ENCODE measurements at places on chromosomes 13 and 19.

- DNase-seq = peak; percentile 28
Measured at GRCh38 chr19:39506944-39507714, 7.8 kb upstream of the SELENOV start.

GRCh38 chr13:60175571-60175970 is 11.8 kb upstream of the DIAPH3 start:
- DNase-seq = no peak

DNA sequence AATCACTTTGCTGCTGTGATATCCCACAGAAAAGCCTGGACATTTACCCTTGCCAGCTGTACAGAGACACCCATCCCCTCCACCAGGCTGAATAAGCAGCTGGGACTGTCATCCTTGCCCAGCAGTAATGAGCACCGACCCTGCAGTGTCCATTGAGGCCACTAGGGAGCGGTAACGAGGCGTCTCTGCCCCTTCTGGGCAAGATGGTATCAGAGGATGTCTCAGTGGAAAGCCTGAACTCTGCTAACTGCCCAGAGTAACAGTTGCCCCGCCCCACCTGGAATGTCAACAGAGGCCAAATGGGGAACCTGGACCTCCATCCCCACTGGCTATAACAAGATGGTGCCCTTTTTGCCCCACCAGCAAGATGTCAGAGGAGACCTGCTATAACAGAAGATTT is 22.8 kb upstream of the CEACAM20 start:
- no peak for DNase-seq

DNA sequence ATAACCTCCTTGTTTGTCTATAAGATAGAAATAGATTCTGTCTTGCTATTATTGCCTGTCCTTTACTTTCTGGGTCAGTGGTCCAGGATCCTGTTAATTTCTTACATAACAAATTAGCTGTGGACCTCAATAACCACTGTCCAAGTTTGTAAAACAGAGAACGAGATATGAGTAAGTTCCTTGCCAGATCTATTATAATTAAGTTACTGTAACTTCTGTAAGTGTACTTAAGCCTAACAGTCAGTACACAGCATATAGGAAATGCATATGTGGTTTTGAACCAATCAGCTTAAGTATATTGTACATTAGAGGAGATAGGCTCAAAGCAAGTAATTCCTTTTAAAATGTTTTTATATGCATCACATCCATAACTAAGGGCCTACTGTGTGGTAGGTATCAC is 34.9 kb downstream of the HTR2A start:
- no peak for DNase-seq

DNA sequence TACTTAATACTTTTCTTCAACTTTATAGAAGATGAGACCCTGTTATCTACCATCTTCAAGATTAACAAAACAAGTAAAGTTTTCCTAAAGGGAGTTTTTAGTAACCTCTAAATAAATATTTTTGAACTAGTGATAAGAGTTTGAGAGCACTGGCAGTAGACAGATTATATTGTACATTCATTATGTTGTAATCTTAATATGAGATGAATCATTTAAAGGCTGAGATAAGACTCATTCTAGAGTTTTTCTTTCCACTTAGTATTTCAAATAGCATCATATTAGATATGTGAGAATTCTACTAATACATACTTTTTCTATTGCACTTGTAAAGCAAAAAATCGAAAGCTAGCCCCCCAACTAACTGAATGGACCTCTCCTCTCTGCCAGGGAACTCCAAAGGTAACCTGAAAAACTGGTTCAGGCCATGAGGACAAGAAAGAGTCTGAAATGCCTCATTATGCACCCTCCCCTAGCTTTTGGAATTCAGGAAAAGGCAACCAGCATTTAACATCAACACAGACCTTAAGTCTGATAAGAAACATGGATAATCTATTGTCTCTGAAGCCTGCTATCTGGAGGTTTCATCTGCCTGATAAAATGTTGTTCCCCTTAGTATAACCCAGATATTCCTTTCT is 875.4 kb upstream of the SLC10A2 start:
- no peak for DNase-seq

DNA sequence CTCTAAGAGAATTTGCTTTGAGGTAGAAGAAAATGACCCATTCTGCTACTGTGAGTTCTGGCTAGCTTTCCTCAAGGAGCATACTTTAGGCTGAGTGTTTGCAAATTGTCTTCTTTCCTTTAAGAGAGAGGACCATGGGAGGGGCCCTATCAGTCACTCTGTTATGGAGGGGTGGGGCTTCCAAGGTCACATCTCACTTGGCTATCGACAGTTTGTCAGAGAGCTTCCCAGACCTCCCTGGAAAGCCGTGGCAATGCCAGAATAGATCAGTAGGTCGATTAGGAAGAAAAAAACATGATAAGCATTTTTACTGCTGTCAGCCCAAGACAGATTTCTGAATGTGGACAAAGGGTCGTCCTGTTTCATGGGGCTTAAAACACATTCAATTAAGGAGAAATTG is 93.3 kb downstream of the OXGR1 start:
- no peak for DNase-seq

- DNase-seq = no peak
Measured at GRCh38 chr19:2554856-2555255, 78.9 kb downstream of the GADD45B start.

DNA sequence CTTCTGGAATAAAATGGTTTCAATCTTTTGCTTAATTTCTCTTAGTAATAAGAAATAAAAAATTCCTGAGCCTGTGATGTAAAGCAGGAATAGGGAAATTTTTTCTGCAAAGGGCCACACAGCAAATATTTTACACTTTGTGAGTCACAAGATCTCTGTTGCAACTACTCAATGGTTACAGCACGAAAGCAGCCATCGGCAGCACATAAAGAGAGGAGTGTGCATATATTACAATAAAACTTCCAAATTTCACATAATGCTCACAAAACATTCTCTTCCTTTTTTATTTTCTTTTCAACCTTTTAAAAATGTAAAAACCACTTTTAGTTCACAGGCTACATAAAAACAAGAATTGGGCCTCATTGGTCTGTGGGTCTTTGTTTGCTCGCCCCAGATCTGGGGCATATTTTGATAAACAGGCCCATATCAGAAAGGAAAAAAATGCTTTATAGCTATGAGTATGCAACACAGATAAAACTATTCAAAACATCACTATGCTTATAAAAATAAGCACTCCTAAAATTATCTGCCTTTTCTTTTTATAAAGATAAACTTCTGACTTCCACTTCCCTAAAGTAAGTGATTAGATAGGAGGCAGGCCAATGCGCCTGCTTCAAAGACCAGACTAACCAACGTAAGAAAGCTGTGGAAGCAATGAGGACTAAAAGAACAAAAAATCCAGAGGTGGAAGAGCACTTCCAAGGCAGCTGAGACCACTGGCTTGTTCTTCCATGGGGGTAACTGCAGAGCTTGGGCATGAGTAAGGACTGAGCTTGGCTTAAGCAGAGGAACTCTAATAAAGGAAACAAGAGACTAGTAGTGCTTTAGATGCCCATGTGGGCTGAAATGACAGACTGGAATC is 26.5 kb downstream of the MYCBP2 start:
- DNase-seq = no peak

- DNase-seq = no peak
Measured at GRCh38 chr13:45662162-45662561, 40.0 kb upstream of the CBY2 start.

GRCh38 chr13:48656608-48657007 is 2.9 kb downstream of the CYSLTR2 start:
- no peak for DNase-seq

- peak; percentile 28 for DNase-seq
Measured at GRCh38 chr19:18469069-18469846, 31.3 kb upstream of the ISYNA1 start.

GRCh38 chr13:70662231-70662940 is 554.1 kb upstream of the KLHL1 start:
- DNase-seq = no peak

GRCh38 chr13:79674765-79675515 is 194.0 kb downstream of the NDFIP2 start:
- DNase-seq = no peak

- no peak for DNase-seq
Measured at GRCh38 chr19:54558339-54558738, 15.3 kb upstream of the LILRA2 start.

- DNase-seq = no peak
Measured at GRCh38 chr13:92300651-92301050, 902.2 kb downstream of the GPC5 start.

- DNase-seq = no peak
Measured at GRCh38 chr13:110030394-110030928, 244.1 kb upstream of the IRS2 start.

GRCh38 chr13:94308832-94309231 is 170.7 kb downstream of the DCT start:
- DNase-seq = no peak

GRCh38 chr19:47427241-47428176 is 8.2 kb upstream of the MEIS3 start:
- DNase-seq = peak; percentile 49

GRCh38 chr13:21539687-21540086 is 64.3 kb downstream of the MICU2 start:
- DNase-seq = no peak

- no peak for DNase-seq
Measured at GRCh38 chr19:23527797-23528196, 132.5 kb upstream of the ZNF91 start.

GRCh38 chr19:18173572-18174288 is at the start of gene IFI30:
Gene IFI30, plus strand, starts transcription at chr19:18173813. Its CDS starts 29 bp downstream, at chr19:18173842.
- DNase-seq = peak; percentile 40

- no peak for DNase-seq
Measured at GRCh38 chr19:56139847-56140582, 1.1 kb upstream of the ZNF444 start.

DNA sequence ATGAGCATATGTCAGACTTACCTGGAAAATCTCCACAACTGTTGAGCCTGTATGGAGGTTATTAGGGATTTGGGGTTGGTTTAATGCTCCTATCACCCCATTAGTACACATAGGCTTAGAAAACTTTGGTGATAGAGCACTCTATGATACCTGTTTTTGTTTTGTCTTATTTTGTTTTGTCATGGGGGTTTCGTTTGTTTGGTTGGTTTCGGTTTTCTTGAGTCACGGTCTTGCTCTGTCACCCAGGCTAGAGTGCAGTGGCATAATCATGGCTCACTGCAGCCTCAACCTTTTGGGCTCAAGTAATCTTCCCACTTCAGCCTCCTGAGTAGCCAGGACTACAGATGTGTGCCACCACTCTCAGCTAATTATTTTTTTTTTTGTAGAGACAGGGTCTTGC is 70.0 kb downstream of the MZT1 start:
- no peak for DNase-seq

DNA sequence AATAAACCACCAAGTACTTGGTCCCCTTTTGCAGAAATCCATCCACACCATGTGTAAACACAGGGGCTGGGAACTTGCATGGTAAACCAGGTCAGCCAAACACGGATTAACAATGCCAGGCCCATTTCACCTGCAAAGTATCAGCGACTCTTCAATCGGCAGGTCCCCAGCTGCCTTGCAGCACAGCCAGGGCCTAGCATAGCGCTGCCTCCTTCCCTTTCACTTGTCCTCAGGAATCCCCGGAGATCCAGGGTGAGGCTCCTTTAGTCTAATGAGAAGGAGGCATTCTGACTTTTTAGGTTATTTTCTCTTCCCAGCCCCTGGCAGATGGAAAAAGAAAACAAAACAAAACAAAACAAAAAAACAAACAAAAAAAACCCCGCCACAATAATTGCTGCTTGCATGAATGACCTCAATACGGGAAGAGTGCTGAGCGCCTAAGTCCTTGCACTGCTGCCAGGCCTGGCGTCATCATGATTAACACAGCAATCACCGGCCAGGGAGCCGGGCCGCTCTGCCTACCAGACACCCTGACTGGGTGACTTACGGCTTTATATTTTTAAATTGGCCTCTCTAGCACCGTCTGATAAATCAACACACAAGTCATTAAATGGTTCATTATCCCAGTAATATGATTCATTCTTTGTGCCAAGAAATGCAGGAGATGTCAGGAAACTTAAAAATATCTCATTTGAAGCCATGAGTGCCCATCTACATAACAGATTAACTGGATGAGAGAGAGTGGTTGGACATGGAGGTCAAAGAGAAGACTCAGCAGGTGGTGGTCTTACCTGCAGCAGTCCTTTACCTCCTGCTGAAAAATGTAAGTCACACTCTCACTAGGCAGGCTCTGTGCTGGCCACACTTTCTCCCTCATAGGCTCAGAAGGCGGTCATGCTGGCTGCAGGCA is 692.7 kb downstream of the UQCRFS1 start:
- no peak for DNase-seq

DNA sequence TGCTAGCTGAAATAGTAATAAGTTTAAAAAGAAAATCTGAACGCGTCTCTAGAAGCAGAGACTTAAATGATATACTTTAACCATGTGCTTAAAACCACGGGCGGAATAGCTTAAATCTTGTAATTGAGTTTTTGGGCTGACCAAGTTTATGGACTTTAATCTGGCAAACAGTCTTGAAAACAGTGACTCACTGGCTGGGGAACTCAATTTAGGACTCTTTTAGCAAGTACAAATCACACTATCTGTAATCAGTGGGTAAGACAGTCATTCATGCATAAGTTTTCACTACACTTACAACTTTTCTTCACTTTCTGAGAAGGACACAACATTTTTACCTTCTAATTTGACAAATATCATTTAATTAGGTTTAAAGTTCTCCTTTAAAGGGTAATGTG is 26.8 kb downstream of the ZNF627 start:
- DNase-seq = no peak

- DNase-seq = no peak
Measured at GRCh38 chr13:96473526-96474180, 383.7 kb downstream of the HS6ST3 start.

GRCh38 chr13:49540552-49540951 is 44.8 kb downstream of the PHF11 start:
- DNase-seq = no peak

DNA sequence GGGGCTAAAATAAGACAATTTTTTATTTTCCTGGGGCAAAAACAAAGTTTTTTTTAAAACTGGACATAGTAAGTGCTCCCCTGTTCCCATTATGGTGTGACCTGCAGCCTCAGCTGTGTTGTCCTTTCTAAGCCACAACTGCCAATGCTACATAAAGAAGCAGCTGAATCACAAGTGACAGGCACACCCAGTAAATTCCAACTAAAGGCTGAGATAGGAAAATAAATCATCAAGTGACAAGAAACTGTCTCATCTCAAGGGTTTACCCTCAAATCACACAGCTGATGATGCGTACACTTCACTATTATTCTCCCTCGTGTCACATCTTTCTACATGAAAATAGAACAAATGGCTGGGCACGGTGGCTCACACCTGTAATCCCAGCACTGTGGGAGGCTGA is 28.7 kb downstream of the STK24 start:
- DNase-seq = no peak

- no peak for DNase-seq
Measured at GRCh38 chr13:110126391-110126961, 180.5 kb downstream of the COL4A1 start.

DNA sequence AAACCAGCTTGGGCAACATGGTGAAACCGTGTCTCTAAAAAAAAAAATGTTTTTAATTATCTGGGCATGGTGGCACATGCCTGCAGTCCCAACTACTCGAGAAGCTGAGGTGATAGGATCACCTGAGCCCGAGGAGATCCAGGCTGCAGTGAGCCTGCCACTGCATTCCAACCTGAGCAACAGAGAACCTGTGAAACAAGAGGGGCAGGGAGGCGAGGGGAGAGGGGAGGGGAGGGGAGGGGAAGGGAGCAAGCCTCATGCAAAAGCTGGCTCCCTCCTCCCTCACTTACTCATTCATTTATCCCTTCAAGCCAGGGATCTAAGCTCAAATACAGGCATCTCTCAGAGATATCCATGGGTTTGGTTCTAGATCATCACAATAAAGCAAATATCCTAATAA is 8.9 kb downstream of the ATP7B start:
- DNase-seq = no peak

- DNase-seq = peak; percentile 45
Measured at GRCh38 chr13:109784590-109785140, 1.7 kb downstream of the IRS2 start.

All from effector CD8-positive, alpha-beta T cell (primary cell).